Astrocyte (in vitro differentiated cells and primary cell): ENCODE measurements at places on chromosomes 5 and 9.
A peak's percentile ranks its signal among the peaks of the same experiment; 100 is the strongest.

GRCh38 chr5:172905346-172906140 lies 53.7 kb upstream of the RPL26L1 start:
- no peak for DNase-seq

DNA sequence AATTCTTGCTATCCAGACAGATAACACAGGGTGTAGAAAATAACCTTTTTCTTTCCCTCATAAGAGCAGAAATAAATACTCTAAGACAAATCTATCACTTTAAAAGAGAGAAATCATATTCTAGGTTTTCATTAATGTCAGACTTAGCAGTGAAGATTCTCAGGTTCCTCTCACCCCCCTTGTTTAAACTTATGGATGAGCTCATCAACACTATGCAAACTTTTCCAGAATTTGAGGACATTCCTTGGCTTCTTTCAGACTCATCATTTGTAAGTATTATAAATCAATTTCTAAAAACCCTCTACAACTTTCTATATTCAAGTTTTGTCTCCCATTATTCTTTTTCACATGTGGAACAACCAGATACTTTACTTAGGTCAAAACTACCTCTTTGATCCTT lies 374.9 kb upstream of the TRPC7 start:
- DNase-seq, result no peak

DNA sequence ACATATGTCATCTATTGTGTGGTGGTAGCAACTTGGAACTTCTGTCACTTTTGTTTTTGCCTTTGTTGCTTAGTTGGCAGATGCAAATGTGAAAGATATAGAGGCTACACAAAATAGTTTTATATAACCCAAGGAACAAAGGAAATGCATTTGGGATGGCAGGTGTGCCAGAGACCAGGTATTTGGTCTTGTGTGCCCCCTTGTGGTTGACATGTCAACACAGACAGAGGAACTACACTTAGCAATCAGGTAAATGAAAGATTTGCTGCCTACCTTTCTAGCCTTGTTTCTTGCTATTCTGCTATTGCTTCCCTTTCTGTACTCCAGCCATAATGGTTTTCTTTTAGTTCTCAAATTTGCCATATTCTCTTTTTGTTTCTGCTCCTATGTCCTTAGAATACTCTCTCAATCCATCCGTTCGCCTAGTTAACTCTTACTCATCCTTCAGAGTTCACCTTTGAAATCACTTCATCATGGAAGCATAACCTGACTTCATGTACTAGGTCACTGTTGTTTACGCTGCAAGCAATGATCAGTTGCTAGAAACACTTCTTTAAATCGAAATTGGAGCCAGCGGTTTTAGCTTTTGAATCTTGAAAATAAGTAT lies 119.5 kb downstream of the TRPM3 start:
- no peak for DNase-seq

GRCh38 chr5:172733131-172733973 lies 37.6 kb downstream of the DUSP1 start:
- peak; percentile 98 for DNase-seq

GRCh38 chr9:74100042-74100441 lies 397.1 kb upstream of the RORB start:
- no peak for DNase-seq

DNA sequence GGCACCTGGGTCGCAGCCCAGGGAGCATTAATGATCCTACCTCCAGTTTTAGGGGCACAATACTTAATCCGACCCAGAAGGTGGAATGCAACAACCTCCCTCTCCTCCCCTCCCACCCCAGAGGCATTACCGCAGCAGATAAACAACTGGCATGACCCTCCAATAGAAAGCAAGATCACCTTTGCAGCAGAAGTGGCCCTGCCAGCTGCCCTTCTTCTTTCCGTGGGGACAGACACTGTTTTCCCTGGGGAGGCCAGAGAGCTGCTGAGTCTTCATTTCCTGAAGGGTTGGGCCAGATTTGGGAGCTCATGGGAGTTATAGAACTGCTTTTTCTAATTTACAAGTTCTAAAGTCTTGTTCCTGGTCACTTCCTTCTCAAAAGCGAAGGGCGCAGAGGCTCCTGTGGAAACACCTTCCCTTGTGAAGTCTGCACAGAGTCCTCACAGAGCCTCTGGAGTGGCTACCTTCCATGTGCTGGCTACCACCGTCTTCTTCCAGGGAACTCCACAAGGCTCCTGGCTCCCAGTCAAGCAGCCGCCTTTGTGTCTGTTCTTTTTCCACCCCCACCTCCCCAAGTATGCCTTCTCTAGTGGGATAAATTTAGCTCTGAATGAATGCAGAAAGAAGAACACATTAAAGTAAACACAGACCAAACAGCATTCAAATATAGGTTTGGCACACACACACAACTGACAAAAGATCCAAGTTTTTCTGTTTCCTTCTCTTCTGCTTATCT lies 8.0 kb upstream of the PALM2AKAP2 start:
- peak; percentile 75 for DNase-seq

DNA sequence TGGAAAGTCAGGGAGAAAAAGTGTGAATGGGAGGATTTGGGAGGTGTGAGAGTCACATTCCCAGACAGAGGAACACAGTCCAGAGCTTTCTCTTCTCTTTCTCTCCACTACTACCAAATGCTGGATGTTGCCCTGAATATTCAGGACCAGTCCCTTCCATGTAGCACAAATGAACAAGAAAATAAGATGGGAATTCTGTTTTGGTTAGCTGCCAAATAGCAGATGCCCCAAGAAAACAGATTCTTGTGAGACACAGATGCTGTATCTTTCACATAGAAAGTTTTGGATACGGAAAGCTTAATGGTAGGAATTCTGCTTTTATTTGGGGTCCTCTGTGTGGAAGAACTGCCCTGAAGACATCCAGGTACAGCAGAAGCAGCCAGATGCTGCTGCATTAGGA lies 37.8 kb downstream of the PRLR start:
- no peak for DNase-seq

- DNase-seq, result no peak
These were observed 14.1 kb upstream of the STRBP start for GRCh38 chr9:123282362-123283047.

DNA sequence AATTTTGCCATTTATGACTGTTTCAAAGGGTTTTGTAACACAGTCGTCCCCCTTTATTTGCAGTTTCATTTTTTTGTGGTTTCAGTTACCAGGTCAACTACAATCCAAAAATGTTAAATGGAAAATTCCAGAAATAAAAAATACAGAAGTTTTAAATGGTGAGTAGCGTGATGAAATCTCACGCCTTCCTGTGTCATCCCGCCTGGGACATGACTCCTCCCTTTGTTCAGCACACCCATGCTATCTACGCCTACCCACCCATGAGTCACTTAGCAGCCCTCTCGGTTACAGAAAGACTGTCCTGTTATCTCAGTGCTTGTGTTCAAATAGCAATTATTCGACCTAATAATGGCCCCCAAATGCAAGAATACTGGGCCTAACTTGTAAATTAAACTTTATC lies 765.3 kb upstream of the ADAMTS16 start:
- no peak for DNase-seq

GRCh38 chr9:70091572-70091971 lies 47.9 kb downstream of the MAMDC2 start:
- no peak for DNase-seq

- no peak for DNase-seq
These were observed 78.4 kb downstream of the TMEM161B start for GRCh38 chr5:88190106-88190834.

- DNase-seq, result no peak
These were observed 75.4 kb upstream of the ZFAND5 start for GRCh38 chr9:72440378-72440777.

DNA sequence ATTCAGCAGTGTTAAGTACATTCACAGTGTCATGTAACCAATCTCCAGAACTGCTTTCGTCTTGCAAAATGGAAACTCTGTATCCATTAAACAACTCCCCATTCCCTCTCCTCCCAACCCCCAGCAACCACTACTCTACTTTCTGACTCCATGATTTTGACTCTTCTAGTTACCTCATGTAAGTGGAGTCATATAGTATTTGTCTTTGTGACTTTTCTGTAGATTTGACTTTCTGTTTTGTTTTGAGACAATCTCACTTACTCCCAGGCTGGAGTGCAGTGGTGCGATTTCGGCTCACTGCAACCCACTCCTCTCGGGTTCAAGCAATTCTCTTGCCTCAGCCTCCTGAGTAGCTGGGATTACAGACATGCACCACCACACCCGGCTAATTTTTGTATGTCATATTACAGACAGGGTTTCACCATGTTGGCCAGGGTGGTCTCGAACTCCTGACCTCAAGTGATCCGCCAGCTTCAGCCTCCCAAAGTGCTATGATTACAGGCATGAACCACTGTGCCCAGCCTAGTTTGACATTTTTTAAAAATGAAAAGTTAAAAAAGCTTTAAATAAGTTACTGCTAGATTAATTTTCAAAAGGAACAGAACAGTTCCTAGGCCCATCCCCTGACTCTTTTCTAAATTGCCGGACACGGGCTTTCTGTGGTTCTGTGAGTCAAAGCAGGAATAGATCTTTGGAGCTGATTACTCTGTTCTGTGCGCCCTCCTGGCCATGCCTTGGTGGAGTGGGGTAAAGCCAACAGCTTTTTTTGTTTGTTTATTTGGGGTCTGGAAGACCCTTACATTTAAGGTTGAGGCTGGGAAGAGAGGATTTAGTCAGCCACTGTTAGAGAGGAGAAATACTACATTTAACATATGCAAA lies 59.3 kb downstream of the RALGPS1 start:
- DNase-seq, result no peak

GRCh38 chr9:125992557-125992956 lies 245.4 kb downstream of the PBX3 start:
- DNase-seq, result no peak

- DNase-seq, result peak; percentile 32
These were observed 23.7 kb downstream of the SLC6A7 start for GRCh38 chr5:150213530-150213929.

DNA sequence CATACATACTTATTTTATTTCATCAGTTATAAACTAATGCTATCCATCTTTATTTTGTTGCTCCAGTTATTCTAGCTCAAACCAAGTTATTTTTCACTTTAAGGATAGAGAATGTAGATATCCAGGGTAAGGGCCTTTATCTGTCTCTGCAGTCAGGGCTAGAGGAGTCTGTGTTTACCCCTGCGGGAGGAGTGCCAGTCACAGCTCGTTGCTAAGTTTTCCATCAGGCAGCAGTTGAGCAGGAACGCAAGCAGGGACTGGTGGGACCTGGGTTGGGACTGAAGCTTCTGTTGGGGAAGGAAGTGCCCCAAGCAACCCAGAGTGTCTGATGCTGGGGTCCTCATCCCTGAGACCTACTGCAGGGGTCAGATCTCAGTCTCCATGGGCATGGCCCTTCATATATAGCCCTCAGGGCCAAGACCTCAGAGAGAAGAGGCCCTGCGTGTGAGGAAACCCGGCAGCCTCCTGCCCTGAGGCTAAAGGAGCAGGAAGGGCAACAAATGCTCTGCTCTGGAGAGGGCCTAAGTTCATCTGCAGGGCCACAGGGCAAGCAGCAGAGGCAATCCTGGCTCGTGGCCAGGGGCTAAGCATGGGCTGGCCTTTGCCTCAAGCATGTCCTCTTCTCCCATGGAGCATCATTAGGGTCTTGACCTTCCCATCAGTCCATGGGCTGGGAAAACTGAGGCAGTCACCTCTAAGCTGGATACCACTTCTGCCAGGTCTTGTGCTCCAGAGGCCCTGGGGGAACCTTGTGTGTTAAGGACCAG lies 6.6 kb downstream of the SLC22A4 start:
- no peak for DNase-seq

DNA sequence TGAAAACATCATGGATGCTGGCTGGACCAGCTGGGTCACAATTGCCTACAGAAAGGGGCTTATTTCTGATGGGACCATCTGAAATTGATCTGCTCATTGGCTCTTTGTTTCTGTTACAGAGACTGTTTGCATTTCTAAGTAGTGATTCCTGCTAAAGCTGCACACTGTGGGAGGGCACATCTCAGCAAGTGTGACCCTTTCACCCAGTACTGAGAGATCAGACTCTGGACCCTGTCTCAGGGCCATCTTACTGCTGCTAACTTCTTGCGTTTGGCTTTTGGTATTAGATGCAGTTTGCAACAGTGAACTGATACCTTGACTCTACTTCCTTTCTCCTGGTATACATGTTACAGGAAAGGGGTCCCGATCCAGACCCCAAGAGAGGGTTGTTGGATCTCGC lies 24.5 kb upstream of the KDM4C start:
- DNase-seq, result no peak

DNA sequence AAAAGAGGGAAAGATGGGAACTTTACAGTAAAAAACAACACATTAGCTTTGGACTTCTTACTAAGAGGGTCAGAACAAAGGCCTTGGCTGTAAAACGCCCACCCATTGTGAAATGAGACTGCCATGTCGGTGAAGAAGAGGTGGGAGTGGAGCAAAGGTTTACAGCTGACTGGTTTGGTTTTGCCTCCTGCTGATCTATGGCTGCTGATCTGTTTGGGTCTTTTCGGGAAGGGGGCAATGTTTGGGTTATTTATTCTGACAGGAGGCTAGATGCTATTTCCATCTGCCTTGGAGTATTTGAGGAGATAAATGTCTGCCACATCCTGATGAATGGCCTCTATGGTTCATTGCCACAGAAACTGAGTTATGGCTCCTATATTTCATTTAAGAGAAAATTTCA lies 408.7 kb downstream of the TLE4 start:
- DNase-seq, result no peak

DNA sequence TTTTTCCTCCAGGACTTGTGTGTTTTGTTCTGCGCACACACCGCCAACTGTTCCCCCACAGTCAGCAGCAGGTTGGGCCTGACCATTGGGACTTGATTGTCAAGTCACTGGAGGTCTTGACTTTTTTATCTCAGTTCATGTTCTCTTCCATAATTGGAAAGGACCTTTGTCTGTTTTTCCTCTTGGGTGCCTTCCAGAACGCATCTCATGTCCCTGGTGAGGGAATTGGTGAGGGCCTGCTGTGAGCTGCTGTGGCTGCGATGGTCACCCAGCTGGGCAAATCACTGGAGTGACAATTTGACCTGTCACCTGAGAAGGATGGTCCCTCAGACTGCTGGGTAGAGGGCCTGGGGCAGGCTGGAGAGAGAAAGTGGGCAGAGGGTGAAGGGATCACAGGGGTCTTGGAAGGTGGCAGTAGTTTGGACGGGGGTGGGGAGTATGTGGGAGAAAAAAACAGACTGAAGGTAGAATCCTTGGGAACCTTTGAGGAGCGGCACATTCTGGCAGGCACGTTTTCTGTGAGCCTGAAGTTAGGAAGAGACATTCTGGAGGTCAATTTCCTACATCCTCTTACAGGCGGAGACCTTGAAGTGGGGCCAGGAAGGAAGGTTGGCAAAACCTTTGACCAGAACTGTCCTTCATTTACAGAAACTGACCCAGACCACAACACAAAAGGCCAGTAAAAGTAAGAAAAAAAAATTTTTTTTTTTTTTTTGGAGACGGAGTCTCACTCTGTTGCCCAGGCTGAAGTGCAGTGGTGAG lies 4.4 kb downstream of the CDK9 start:
- DNase-seq, result no peak

GRCh38 chr9:127140842-127141675 lies 18.6 kb upstream of the ANGPTL2 start:
- DNase-seq, result no peak

GRCh38 chr5:1014781-1015221 lies 6.2 kb downstream of the NKD2 start:
- no peak for DNase-seq

- DNase-seq, result no peak
These were observed 72.9 kb downstream of the ZNF618 start for GRCh38 chr9:113948891-113949570.
